ENCODE measurements at places on chromosomes 12 and 14. TPM values are rescaled to one million over a fixed set of nuclear protein-coding genes. Genes with fewer than 3 reads are reported as not detected.

DNA sequence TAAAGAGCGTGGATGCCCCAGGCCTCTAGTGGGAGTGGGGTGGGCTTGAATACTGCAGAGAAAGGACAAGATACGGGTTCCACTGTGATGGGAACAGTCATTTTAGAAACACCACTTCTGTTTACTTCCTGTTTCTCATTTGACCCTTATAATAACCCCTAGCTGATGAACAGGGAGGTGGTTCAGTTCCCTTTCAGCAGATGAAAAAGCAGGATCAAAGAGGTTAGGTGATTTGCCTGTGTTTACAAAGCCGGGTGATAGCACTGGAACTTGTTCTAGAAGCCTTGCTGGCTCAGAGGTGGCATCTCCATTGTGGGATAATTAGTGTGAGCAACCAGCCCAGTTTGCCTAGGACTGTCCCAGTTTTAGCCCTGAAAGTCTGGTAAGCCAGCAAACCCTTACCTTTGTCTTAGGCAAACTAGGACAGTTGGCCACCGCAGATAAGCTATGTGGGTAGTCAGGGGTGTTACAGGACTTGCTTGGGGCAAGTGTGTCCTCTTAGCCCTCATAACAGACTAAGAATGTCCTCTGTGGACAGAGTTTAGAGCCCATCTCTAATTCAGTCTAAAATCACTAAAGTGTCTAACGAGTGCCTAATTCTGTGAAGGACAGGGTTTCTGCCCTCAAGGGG is 7.5 kb upstream of the LRP1-AS start:
- no peak for DNase-seq

GRCh38 chr14:65465584-65465983 is 53.1 kb downstream of the FUT8 start:
- DNase-seq, result no peak

GRCh38 chr12:22797701-22798100 is 172.7 kb downstream of the ETNK1 start:
- DNase-seq, result no peak

Gene P2RX2
- total RNA-seq, result not detected

DNA sequence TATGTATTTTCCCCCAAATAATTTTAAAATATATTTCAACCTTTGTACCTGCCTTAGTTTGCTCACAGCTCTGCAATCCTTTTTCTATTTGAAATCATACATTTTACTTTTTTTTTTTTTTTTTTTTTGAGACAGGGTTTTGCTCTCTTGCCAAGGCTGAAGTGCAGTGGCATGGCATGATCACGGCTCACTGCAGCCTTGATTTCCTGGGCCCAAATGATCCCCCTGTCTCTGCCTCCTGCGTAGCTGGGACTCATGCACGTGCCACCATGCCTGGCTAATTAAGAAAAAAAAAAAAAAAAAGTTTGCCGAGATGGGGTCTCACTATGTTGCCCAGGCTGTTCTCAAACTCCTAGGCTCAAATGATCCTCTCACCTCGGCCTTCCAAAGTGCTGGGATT is 1.3 kb upstream of the SYCP3 start:
- DNase-seq, result no peak

Gene DCTN2
- 89.2 TPM for total RNA-seq

Gene AMHR2
- 2.3 TPM for total RNA-seq

GRCh38 chr14:53226553-53226952 is 73.4 kb upstream of the DDHD1 start:
- DNase-seq, result no peak

Gene CKAP4
- total RNA-seq, result 36.6 TPM

DNA sequence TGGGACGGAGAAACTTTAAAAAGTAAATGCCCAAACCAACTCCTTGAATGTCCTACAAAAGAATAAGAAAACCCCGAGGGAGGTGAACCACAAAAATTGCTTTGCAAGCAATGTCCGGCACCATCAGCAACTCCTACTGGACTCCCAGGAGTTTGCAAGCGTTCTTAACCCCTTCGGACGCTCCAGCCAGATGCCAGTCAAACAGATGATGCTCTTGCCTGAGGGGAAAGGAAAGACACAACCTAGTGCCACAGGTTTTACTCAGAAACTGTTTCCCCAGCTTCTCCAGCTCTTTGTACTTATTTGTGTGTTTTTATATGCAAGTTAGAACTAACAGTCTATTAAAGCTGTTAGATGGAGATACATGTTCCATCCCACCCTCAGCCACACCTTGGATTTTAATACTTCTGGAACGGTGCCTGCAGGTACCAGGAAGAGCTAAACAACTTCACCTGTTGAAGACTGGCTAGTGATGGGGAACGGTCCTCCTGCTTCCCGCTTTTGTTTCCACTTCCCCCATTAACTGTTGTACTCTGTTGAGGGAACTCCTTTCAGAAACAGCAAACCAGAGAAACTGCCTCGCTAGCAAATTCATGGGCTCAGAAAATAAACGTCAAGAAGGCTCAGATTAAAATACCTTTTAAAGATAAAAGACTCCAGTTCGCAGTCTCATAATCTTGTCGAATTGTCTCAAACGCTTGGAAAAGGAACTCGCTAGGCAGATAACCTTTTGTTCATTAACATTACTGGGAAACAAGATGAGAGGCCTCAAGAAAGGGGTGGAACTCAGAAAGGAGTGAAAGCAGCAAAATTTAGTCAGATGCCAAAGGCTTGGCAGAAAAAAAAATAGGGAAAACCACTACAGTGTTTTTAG is 1.1 kb upstream of the FERMT2 start:
- peak; percentile 52 for DNase-seq

DNA sequence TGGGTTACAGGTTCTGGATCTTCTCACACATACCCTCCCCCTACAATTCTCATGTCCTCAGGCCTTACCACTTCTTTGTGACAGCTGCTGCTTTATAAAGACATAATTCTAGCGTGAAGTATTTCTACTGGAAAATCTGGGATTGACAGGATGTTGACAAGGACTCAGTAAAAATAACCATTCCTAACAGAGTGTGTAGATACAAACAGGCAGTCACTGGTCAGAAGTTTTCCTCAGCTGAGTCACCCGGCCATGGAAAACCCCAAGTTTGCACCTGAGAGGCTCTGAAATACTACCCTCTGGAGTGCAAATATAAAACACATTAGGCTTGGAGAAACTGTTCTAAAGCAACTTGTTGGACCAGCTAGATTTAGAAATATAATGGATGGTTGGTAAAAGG is 54.4 kb downstream of the SPPL3 start:
- no peak for DNase-seq

GRCh38 chr14:76346391-76347160 is 29.4 kb upstream of the ESRRB start:
- DNase-seq, result no peak

GRCh38 chr12:67705394-67706370 is 57.1 kb downstream of the DYRK2 start:
- no peak for DNase-seq

- no peak for DNase-seq
Observed at GRCh38 chr12:131357185-131357747, 353.6 kb upstream of the SFSWAP start.

Gene SYNDIG1L
- total RNA-seq, result not detected

Gene GPD1
- 232 TPM for total RNA-seq

Gene KRT2
- total RNA-seq, result not detected

Gene CPNE6
- total RNA-seq, result not detected

- DNase-seq, result no peak
Observed at GRCh38 chr12:97414855-97415254, 47.7 kb upstream of the RMST start.

GRCh38 chr14:74649167-74649566 is 37.1 kb upstream of the LTBP2 start:
- DNase-seq, result no peak

Gene IFI27
- total RNA-seq, result 8.8 TPM

GRCh38 chr12:111907740-111908139 is 65.7 kb downstream of the MAPKAPK5 start:
- no peak for DNase-seq

- no peak for DNase-seq
Observed at GRCh38 chr12:92595663-92596062, 107.1 kb upstream of the PLEKHG7 start.

Gene WSCD2
- total RNA-seq, result 1.3 TPM

DNA sequence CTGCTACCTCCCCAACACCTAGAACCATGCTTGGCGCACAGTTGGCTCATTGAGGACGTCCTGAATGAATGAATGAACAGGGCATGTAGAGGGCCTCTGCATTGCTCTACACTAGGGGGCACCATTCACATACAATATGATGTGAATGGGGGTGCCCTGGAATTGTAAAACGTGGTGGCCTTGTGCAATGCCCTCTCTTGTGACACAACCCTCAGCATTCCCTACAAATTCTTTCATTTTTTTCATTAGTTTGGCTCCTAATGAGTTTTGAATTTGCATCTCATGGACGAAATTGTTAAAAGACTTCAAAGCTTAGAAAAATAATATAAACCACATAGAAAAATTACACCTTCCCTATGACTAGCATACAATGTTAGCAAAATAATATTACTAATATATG is 2.3 kb upstream of the DIO2 start:
- DNase-seq, result peak; percentile 55

GRCh38 chr14:22837750-22838538 is 1.6 kb downstream of the MMP14 start:
- no peak for DNase-seq

DNA sequence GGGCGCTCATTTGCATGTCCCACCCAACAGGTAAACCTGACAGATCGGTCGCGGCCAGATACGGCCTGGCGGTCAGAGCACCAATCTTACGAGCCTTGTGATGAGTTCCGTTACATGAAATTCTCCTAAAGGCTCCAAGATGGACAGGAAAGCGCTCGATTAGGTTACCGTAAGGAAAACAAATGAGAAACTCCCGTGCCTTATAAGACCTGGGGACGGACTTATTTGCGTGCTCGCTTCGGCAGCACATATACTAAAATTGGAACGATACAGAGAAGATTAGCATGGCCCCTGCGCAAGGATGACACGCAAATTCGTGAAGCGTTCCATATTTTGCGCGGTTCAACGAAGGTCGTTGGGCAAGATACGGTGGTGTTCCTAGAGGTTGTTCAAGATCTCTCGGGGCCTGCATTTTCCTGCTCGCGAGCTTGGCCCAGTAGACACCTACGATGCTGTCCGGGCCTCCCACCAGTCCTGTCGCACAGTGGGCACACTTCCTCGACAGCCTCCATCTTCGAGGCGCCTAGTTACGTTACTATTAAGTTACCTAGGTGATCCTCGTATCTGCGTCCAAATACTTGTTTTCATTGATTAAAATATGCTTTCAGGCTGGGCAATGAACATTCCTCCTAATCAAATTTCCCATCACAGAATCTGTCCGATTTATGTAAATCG is at the start of gene RNU6-7:
RNU6-7 (plus strand) TSS at position 230 of the 675 bp plus-strand sequence.
- DNase-seq, result peak; percentile 29

DNA sequence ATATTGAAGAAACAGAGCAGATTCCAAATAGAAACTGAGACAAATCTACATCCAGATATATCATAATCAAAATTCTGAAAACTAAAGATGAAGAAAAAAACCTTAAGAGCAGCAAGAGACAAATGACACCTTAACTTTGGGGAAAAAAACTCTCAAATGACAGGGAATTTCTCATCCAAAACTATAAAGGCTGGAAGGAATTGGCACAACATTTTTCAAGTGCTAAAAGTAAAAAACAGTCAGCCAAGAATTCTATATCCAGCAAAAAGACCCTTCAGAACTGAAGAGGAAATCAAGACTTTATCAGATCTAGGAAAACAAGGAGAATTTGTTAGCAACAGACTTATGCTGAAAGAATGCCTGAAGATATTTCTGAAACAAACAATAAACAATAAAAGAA is 90.3 kb upstream of the RASSF8 start:
- no peak for DNase-seq

GRCh38 chr12:96831346-96831745 is 75.7 kb upstream of the NEDD1 start:
- DNase-seq, result no peak

- DNase-seq, result no peak
Observed at GRCh38 chr14:61335049-61335448, 13.7 kb downstream of the PRKCH start.

DNA sequence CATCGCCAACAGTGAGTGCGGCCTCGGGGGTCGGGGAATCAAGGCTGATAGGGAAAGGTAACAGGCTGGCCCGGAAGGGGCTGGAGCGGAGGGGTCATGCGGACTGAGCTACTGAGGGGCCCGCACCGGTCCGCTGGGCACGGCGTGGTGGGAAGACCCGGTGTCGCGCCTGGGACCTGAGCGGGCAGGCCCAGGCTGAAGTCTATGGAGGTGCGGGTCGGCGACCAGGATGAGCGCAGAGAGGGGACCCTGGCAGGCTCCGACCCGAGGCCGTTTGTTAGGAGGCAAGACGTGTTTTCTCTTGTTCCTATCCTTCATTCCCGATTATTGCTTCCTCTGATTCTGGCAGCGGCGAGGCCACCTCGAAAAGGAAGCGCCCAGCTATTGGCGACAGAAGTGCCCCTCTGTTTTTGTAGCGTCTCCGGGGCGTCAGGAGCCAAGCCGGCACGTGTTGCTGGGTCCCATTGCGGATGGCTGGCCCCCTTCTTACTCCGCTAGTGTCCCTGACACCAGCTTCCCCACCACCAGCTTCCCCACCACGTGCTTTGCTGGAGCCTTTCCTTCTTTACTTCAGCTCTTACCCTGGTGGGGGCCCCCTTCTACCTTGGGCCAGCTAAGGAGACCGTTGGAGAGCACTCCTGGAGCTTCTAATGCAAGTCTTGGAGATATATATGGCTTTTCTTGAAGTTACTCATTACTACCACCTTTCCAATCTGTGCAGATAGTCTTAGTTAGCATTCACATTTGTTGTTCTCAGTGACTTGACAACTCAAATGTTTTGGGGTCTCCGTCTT is 653 bp downstream of the PA2G4 start:
- DNase-seq, result no peak

Measured in body of pancreas (tissue), 4 donors.